Trophoblast cell (in vitro differentiated cells and primary cell): ENCODE measurements at places on chromosomes 1 and 21.

DNA sequence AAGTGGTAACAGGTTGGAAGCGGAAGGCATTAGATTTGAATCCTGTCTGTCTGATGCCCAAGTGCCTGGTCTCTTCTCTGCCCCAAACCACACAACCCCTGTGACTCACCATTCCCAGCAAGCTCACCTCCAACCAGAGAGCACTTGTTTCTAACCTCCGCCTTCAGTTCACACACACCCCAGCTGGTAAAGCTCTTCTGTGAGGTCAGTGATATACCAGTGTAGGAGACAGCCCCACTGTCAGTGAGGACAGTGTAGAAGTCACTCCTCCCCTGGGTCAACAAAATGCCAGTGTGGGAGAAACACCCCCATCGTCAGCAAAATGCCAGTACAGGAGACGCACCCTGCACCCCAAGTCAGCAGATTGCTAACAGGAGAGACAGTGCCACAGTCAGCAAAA lies 2.6 kb downstream of the RIMS3 start:
- H3K36me3 ChIP-seq = no peaks in the 10 kb centered on the region
- no peaks in the 10 kb centered on the region for H3K27me3 ChIP-seq
- H3K27ac ChIP-seq = no peak overlapping the region
- DNase-seq = no peak

DNA sequence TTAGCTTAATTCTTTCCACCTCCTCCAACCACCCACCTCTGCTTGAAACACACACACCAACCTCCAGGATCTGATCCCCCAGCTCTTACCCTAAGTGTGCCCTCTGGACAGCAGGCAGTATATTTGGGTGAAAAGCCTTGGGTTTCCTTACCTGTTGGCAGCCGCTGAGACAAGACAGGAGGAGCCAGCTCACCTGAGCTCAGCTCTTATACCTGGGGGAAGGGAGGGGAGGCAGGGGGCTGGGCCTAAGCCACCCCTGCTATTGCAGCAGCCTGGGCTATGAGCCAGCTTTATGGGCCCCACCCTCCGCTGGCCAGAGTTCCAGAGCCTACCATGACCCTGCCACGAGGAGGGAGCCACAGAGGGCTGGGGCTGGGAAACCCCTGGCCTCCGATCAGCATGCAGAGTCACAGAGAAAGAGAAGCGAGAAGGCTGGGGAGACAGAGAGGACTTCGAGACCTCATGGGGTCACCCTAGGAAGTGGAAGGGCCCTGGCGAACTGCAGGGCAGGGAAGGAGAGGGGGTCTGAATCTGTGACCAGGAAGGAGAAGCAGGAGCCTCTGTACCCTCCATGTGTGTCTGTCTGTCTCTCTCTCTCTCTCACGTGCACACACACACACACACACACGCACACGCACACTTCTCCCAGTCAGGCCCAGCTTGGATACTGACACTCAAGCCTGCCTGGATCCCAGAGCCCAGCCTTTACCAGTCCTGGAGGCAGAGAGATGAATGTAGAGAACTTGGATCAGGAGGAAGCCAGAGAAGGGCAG lies at the start of gene S100A14:
Gene S100A14 (minus strand): TSS at position 182 of the 773 bp plus-strand sequence. CDS start 467 bp downstream, outside the sequence.
- H3K27ac ChIP-seq = no peak within 1 kb of the TSS
- H3K4me1 ChIP-seq = peaks cover 21% of the 10 kb centered on the region
- no peaks in the 10 kb centered on the region for H3K27me3 ChIP-seq
- H3K4me3 ChIP-seq = no peak within 1 kb of the TSS

GRCh38 chr1:59443310-59443709 lies 146.4 kb downstream of the FGGY start:
- H3K27ac ChIP-seq = no peak overlapping the region
- DNase-seq = no peak
- H3K27me3 ChIP-seq = no peaks in the 10 kb centered on the region
- H3K36me3 ChIP-seq = no peaks in the 10 kb centered on the region
- no peak overlapping the region for H3K4me3 ChIP-seq
- H3K4me1 ChIP-seq = peaks cover 15% of the 10 kb centered on the region

DNA sequence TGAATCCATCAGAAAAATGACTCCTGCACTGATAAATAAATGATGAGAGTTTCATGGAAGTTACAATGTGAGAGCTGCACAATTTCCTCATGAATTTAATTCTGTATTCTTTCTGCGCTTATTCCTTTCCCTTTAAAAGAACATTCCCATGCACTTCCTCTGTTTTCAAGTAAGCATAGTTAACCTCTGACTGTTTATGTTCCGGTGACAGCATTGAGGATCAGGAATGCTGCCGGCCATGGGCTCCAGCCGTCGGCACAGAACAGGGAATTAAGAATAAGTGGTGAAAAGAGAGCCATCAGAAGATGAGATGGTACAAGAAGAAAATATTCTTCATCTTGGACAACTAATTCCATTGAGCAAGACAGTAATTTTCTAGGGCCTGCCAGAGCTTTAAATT lies 65.3 kb downstream of the SUSD4 start:
- H3K4me3 ChIP-seq = no peak overlapping the region
- no peaks in the 10 kb centered on the region for H3K27me3 ChIP-seq
- peak; percentile 61 for DNase-seq
- H3K27ac ChIP-seq = no peak overlapping the region

DNA sequence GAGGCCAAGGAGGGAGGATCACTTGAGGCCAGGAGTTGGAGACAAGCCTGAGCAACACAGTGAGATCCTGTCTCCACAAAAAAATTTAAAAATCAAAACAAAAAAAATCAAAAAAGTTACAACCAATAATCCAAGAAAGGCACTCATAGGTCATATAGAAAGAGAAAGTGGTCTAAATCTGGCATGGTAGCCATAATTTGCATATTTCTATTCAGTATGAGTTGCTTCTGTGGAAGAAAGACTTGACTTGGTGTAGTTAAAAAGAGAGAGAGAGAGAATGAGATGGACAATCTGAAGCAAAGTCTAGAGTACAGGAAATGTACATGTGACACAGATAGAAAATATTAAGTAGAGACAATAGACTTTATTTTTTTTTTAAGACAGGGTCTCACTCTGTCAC lies 22.5 kb downstream of the JMJD4 start:
- H3K27ac ChIP-seq = no peak overlapping the region
- no peaks in the 10 kb centered on the region for H3K4me1 ChIP-seq
- H3K4me3 ChIP-seq = no peak overlapping the region
- no peak for DNase-seq

DNA sequence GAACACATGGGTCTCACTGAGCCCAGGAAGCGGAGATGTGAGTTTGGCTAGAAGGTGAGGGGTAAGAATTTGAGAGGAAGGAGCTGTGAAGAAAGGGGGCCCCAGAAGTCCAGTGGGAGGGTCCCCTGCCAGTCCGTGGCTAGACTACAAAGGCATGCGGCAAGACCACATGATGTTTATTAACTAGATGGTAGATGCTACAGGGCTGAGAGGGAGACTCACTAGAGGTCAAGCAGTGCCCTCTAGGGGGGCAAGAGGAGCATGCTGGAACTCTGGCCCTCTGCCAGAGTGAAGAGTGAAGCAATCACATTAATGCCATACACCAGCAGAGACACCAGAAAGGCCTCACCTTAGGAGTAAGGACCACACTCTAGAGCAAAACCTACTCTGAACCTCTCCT lies 12.2 kb downstream of the KIAA0319L start:
- no peak overlapping the region for H3K4me3 ChIP-seq
- no peaks in the 10 kb centered on the region for H3K4me1 ChIP-seq
- peak; percentile 62 for DNase-seq
- no peak overlapping the region for H3K27ac ChIP-seq
- H3K36me3 ChIP-seq = peaks cover 4% of the 10 kb centered on the region

GRCh38 chr1:242890192-242890741 lies 364.8 kb downstream of the CEP170 start:
- no peaks in the 10 kb centered on the region for H3K36me3 ChIP-seq
- no peaks in the 10 kb centered on the region for H3K27me3 ChIP-seq
- peak; percentile 52 for DNase-seq
- peaks cover 3% of the 10 kb centered on the region for H3K4me1 ChIP-seq

GRCh38 chr1:178932552-178932906 lies 61.7 kb upstream of the ANGPTL1 start:
- H3K4me1 ChIP-seq = no peaks in the 10 kb centered on the region
- H3K27me3 ChIP-seq = no peaks in the 10 kb centered on the region
- no peak overlapping the region for H3K27ac ChIP-seq
- no peaks in the 10 kb centered on the region for H3K36me3 ChIP-seq
- DNase-seq = no peak
- H3K4me3 ChIP-seq = no peak overlapping the region
